ENCODE measurements at places on chromosomes 6 and 20.

DNA sequence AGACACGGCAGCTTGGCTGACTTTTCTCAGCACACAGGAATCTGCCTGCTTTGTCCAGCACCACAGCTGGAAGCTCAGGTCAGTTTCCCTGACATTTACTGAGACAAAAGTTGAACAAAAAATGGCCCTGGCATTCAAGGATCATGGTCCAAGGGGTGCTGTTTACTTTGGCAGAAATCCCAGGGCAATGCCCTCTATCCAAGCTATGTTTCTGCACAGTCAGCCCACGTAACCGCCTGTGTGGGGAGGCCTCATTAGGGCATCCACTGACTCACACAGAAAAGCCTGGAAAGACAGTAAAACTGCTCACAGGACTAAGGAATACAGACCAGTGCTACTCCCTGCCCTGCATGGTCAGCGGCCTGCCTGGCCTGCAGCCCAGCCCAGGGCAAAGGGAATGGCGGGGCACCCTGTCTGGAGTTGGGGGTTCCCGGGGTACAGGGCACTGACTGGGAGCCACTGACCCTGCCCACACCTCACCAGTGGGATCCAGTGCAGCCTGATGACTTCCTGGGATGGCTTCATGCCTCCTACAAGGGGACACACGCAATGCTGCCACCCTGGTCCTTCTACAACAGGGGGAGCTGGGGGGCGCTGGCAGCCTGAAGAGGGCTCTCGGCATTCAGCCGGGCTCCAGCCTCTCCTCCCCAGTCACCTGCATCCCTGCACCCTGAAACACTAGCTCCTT, 77.1 kb downstream of the NINL start:
- DNase-seq: no peak

DNA sequence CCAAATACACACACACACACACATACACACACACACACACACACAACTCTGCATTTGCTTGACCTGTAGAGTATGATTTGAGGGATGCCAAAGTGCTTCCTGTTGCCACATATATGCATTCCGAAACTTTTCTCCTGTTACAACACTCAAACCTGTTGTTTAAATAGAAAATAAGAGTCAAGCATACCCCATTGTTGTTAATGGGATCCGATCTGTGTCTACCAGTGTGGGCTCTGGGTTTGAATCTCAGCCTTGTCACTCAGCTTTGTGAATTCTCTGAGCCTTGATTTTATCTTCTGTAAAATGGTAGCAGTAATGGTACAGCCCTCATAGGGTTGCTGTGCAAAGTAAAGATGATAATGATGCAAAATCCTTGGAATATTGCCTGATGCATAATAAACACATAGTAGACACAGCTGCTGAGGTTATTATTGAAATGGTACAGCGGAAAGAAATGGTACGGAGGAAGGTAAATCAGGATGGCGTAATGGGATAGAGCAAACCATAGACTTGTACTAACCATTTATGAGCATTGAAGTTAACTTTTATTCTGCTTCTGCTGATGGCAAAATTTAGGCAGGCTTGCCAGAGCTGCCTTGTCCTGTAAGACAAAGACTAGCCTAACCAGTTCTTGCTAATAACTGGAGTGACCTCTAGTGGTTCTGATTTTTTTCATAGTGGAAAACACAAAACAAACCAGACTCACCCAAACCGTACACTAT, 113.5 kb upstream of the PHACTR1 start:
- DNase-seq: no peak

- no peak for DNase-seq
Observed at GRCh38 chr6:100366419-100366818, 98.3 kb downstream of the SIM1 start.

GRCh38 chr6:27866357-27867050, 45.7 kb downstream of the OR2B2 start:
- no peak for DNase-seq

- DNase-seq: no peak
Observed at GRCh38 chr20:23071398-23071797, 14.7 kb downstream of the CD93 start.

- DNase-seq: no peak
Observed at GRCh38 chr6:69337311-69337710, 459.5 kb downstream of the LMBRD1 start.

DNA sequence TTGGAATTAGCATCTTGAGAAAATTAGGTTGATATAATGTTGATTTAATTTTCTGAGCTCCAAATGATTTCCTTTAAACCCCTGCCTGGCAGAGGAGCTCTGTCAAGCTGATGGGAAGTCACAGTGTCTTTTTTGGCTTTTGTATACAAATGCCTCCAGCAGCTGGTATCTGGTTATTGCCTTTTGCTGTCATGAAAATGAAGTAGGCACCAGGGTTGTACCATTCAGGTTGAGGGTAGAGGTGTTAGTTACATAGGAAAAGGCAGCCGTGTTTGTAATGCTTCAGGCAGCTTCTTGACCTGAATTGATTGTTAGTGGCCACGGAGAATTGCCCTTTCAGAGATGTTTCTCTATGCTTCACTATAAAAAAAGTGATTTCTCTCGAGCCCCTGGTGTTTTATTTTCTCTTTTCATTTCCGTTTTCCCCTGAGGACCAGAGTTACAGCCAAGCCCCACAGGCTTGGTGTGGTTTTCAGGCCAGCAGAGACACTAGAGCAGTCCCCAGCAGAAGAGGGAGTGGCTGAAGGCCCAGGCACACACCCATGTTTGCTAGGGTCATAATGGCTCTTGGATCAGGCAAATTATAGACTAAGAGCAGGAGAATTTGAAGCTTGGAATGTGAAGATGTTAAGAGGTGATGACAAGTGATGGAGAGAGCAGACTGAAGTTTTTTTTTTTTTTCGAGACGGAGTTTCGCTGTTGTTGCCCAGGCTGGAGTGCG, 21.6 kb downstream of the CMTR1 start:
- DNase-seq: no peak

GRCh38 chr6:35370124-35370741, 27.9 kb downstream of the PPARD start:
- peak; percentile 92 for DNase-seq

DNA sequence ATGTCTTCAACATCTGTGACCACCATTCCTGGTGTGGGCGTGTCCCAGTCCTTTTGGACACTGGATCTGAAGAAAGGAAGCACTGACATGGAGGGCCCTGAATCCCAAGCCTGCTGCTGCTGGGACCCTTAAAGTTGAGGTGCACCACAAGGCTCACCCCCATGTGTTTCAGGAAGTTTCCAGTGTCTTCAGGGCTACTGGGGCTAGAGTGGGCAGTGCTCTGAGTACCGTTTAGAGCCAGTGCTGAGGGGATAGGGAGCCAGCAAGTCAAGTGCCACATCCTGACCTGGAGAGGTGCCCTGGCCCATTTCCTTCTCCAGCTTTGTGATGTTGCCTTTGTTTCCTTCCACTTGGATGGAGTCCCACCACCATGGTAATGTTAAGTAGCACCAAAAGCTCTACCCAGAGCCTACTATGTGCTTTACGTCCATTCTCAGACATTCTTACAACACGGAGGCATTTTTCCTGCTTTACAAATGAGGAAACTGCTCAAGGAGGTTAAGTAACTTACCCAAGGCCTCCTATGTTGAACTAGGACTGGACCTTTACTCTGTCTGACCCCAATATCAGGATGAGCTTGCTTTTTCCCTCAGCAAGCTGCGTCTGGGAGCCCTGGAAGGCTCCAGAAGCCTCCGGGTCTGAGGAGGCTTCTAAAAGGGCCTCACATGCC, 552 bp upstream of the DEF6 start:
- no peak for DNase-seq

- DNase-seq: no peak
Observed at GRCh38 chr20:46648903-46649649, 2.2 kb downstream of the SLC13A3 start.

DNA sequence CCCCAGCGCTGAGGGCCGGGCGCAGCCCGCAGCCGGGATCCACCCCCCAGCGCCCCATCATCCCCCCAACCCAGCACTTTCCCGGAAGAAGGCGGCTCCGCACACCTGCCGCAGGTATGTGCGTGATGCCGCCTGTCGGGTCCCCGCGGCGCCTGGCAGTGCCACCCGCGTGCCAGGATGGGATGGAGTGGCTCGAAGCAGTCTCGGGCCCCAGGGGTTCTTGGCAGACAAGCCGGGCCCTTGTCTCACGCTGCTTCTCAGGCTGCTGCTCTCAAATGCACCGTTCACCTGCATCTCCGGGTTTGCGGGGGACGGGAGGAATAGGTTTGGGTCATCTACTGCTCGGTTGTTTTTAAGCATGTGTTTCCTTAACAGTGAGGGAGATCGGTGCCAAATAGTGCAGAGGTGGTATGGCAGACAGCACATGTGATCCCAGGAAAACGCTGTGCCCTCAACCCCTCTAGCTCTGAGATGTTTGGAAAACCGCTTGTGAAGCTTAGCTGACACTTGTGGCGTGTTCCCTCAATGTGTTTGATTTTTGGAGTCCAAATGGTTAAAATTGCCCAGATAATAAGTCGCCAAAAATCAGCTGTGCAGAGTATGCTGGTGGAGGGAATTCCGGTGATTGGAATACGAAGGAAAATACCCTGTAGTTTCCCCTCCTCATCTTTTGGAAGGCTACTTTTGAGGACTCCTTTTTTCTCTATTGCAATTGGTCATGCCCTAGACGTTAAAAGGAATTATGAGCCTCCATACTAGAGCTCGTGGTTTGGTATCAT, 926 bp downstream of the MYLIP start:
- DNase-seq: no peak

DNA sequence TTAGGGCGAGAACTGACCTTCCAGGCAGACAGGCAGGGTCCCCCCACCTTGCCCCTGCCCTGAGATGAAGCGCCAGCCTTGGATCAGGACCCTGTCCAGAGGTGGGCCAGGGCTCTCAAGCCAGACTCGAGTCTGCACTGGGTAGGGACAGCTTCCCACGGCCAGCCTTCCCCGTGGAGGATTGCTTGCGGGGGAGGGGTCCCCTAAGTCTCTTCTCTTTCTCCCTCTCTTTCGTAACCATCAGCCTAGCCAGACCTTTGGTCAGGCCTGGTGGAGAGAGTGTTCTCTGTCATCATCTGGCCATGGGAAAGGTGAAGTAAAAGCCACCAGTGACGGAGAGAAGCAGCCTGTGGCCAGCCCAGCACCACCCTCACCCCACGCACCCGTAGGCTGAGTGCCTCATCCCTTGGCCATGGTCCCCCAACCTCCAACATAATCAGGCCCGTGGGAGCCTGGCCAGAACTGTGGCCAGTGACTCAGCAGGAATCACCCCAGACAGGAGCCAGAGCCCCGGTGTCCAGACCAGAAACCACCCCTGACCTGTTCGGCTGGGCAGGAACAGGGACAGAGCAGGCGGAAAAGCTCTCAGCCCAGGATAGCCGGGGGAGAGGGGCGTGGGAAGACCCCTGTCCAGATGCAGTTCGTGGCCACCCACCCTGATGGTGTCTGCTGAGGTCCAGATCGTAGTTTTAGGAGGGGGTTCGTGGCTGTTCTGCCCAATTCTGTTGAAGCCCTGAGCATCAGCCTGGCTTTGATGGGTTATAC, 47.1 kb downstream of the SNAI1 start:
- no peak for DNase-seq

- DNase-seq: no peak
Observed at GRCh38 chr6:113664909-113665308, 192.2 kb upstream of the MARCKS start.

DNA sequence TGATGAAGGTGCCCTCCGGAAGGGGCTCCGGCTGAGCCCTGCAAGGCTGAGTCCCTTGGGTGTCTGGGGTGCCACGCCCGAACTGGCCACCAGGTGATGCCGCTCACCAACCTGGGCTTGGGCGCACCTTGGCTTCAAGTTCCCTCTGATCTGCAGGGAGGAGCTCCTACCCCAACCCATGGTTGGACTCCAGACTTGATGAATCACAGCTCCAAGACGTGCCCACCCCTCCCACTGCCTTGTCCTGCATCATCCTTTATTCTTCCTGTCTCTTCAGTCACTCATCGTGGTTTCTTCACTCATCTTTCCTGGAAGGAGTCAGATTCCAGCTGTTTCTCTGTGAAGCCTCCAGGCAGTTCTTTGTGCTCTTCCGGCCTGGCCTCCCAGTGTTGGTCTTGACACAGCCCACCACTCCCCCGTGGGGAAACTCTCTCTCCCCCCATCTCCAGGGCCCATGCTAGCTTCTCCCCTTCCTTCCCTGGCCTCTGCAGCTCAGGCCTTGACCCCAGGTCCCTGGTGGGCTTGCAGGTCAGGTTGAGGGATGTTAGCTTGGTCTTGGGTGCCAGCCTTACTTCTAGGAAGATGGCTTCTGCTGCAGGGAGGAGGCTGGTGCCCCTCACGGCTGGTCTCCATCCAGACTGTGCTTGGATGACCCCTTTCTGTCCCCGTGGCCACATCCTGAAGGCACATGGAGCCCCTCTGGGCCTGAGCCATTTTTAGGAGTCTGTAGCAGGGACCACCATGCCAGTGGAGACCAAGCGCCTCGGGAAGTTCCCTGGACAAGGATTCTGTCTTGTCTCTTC, 2.6 kb upstream of the ZBP1 start:
- DNase-seq: no peak

GRCh38 chr6:38133932-38134703, 314.6 kb downstream of the ZFAND3 start:
- no peak for DNase-seq

GRCh38 chr6:23518294-23518693, 607.7 kb upstream of the NRSN1 start:
- DNase-seq: no peak

DNA sequence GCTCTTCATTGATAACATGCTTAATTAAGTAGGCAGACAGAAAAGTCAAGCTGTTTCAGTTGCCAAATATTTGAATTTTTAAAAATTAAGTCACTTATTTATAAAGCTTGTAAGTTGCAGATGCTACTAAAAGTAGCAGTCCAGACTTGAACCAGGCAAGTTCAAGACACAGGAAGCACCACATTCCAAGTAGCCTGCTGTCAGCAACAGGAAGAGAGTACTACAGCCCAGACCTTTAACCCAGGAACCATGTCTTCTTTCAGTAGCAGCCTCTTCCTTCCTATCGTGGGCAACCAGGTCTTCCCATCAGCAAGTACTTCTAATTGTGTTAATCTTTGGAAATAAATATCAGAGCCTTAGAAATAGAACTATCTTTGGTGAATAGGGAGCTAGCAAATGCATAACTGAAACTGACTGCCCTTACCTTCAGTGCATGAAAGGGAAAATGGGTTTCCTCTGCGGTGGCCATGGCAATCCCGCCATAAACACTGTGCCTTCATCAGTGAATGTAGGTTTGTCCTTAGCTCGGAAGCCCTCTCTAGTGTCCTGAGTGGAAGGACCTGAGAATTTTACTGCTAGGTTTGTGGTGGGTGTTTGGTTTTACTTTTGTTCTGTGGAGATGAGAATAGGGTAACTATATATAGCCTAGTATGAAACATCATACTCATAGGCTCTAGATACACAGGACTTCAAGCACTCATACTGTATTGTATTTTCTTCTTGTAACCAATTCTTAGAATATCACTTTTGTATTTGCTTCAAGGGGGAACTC, 95.6 kb downstream of the SYCP2 start:
- no peak for DNase-seq

DNA sequence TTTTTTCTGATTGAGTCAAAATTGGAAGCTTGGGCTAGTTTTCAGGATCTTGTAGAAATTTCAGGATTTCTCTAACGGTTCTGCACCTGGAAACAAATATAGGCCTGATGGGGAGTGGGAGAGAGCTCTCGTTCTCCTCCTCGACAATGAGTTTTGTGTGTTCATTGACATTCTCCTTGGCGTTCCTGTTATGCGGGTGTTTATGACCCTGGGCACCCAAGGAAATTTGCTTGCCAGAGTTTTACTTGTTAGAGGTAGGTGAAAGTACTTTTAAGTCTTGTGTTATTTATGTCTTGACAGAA, 2.2 kb downstream of the ASXL1 start:
- DNase-seq: no peak

GRCh38 chr6:1667012-1667804, 57.5 kb downstream of the FOXC1 start:
- DNase-seq: no peak

- DNase-seq: no peak
Observed at GRCh38 chr20:7692478-7692877, 247.8 kb downstream of the HAO1 start.
